HFFc6 (cell line): ENCODE measurements at places on chromosomes 5 and 9. TPM values are rescaled to one million over a fixed set of nuclear protein-coding genes. Genes with fewer than 3 reads are reported as not detected.
A peak's percentile ranks its signal among the peaks of the same experiment; 100 is the strongest.

GRCh38 chr5:154098465-154098864 lies 59.7 kb downstream of the MFAP3 start:
- DNase-seq, result no peak

DNA sequence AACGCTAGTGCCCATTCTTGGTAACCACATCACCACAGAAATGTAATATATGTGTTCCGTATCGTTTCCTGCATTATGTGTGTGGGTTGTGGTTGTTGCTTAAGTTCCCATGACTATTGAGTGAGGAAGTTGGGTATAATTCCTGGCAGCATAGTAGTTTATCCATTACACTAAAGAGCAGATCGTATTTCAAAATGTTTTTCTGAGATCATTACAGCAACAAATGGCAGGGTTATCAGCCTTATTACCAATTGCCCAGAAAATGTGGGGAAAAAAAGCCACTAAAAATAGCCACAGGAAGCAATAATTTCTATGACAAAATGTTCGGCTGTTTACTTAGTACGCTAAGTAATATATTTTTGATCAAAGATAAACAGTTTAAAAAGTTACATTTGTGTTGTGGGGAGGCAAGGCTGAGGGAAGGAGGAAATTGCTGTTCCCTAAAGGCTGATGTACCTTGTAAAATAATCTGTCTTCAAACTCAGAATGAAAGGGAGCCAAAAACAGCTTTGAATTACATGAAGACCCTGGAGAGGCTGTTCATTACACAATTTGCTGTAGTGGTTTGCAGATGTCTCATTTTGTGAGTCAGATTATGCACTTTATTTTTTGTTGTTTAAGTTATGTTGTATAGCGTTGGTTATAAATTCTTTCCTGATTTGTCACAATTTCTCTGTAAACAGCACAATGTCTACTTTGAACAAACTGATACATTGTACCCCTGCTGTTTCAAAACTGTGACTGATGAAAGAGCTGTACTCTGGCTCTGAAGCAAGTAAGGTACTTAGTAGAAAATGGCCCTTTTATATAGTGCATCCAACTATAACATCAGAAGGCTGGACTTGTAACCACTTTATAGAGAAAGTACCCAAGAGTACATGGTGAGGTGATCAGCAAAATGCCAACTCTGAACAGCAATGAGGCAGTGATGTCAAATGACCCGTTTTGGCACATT lies 1028.5 kb downstream of the NR2F1-AS1 start:
- peak; percentile 93 for DNase-seq

- DNase-seq, result no peak
Observed at GRCh38 chr5:138439477-138440158, 761 bp downstream of the REEP2 start.

DNA sequence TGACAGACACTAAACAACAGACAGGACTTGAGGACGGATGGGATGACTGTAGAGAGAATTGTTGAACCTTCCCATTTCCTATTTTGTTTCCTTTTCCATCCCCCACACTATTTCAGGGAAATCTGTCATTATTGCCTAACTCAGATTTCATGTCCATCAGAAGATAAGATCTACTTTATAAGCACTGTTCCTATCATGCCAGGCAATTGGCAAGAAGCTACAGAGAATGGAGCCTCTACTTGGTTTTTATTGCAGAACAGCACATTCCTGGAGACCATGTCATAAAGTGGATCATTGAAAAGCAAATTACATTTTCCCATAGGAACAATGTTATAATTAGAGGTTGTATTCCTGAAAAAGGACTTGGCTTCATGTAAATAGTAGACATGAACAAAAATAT lies 173.7 kb upstream of the KIF2A start:
- DNase-seq, result no peak

DNA sequence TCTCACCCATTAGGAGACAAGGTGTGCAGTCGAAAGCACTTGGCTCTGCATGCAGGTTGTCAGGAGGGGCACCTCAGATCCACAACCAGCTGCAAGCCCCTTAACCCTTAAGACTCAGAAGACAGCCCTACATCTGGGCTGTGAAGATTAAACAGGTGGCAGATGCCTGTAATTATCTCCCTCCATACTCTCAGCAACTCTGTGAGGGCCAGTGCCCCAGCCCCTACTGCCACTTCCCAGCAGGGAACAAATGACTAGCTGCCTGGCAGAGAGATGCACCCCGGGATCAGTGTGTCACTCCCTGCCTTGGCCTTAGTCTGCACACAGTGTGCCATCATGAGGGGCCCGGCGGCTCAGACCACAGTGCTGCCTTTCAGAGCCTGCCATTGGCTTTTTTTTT lies 42.0 kb downstream of the CRB2 start:
- DNase-seq, result no peak

DNA sequence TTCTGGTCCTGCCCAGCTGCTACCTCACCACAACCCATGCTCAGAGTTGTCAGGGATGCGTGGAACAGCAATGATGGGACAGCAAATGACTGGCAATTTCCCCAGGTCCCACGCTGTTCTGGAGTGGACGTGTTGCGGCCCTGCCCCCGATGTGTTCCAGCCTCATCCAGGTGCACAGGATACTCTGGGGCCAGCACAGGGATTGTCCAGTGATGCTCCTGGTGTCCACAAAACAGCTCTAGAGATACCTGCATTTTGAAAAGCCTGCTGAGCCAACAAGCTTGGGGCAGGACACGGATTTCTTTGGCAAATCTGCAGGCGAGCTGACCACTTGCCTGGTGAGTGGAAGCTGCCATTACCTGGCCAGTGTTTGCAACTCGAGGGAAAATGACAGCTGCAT lies 88.7 kb downstream of the ANKRD33B start:
- DNase-seq, result no peak

SLC45A2 gene
- total RNA-seq, result not detected in 3 replicates
